ENCODE measurements at places on chromosomes 13 and 19.

DNA sequence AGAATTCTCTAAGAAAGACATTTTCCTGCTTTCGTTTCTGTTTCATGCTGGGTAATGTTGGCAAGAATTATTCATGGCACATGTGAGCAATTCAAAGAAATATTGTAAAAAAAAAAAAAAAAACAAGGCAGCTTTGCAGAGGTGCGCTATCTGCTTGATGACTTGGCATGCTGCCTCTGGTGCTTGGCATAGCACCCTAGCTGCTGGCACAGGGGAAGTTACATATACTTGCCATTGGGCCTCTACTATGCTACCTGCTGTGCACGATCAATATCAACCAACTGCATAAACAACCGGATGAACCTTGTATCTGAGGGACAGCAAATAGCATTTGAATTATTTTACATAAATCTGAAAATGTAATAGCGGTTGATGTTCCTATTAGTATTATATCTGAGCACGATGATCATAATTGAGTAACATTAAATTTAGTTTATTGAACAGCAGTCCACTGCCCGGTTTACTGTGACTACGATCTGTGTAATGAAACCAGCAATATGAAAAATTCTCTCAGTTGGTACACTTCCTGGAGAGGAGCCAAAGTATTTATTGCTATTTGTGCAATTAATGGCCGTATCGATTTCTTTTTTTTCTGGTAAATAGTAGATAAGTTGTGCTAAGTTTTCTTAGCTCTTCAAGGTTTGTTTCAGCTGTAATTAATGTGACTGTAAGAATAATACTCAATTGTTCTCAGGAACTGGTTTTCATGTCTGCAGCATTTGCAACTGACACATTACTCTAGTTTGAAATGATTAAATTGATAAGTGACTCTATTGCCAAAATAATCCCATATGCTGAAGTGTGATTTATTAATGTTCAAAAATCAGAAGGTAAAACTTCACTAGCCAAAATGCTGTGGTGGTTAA, 717.3 kb downstream of the DACH1 start:
- DNase-seq = no peak

DNA sequence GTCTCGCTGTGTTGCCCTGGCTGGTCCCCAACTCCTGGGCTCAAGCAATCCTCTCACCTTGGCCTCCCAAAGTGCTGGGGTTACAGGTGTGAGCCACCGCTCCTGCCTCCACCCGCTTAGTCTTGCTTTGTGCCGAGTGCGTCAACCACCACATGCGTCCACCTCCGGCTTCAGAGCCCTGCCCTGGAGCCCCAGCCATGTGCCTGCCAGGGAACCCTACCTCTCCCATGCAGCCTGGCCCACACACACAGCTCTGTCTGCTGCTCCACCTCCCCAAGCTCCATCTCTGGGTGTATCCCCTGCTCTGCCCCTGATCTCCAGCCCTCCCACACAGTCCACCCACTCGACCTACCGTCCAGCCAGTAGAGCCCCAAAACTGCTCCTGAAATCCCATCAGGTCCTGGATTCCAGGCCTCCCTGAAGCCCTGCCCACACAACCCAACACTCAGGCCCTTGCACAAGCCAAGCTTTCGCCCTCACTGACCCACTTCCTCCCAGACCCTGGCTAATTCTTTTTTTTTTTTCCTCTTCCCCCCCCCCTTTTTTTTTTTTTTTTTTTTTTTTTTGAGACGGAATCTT, 9.6 kb downstream of the CYP2F1 start:
- DNase-seq = no peak

- no peak for DNase-seq
Measured at GRCh38 chr19:1435378-1435989, 2.7 kb upstream of the RPS15 start.

DNA sequence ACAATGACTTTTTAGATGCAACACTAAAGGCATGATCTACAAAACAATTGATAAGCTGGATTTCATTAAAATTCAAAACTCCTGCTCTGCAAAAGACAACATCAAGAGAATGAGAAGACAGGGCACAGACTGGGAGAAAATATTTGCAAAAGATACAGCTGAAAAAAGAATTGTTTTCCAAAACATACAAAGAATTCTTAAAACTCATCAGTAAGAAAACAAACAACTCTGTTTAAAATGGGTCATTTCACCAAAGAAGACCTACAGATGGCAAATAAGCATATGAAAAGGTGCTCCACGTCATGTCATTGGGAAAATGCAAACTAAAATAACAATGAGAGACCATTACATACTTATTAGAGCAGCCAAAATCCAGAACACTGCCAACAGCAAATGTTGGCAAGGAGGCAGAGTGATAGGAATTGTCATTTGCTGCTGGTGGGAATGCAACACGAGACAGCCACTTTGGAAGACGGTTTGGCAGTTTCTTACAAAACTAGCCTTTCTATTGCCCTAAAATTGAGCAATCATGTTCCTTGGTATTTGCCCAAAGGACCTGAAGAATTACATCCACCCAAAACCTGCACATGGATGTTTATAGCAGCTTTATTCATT, 39.2 kb downstream of the FLT1 start:
- no peak for DNase-seq

DNA sequence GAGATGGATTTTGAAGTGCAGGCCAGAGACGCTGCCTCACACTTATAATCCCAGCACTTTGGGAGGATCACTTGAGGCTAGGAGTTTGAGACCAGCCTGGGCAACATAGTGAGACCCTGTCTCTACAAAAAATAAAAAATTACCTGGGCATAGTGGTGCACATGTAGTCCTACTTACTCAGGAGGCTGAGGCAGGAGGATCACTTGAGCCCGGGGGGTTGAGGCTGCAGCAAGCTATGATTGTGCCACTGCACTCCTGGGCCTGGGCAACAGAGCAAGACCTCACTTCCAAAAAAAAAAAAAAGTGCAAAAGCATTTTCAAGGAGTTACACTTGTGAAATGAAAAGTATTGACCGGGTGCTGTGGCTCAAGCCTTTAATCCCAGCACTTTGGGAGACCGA, 27.6 kb upstream of the FBXO17 start:
- no peak for DNase-seq

GRCh38 chr13:90329641-90330040, 1017.8 kb upstream of the MIR17HG start:
- no peak for DNase-seq

- no peak for DNase-seq
Measured at GRCh38 chr13:40384976-40385857, 281.2 kb downstream of the FOXO1 start.

- DNase-seq = no peak
Measured at GRCh38 chr19:1540365-1540925, 16.6 kb downstream of the PLK5 start.

DNA sequence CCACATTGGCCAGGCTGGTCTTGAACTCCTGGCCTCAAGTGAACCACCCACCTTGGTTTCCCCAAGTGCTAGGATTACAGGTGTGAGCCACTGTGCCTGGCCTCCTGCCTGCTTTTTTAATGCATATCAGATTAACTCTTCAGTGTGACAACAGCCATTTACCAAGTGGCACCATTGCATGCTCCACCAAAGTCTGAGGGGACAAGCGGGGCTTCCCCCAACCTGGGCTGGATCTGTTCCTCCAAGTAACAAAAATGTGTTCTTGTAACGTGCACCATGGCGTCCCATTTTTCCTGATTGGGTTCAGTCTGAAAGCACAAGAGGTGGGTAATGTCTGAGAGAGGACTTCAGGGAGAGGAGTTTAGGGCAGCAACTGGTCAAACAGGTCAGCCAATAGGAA, 77.8 kb downstream of the TEX29 start:
- no peak for DNase-seq

DNA sequence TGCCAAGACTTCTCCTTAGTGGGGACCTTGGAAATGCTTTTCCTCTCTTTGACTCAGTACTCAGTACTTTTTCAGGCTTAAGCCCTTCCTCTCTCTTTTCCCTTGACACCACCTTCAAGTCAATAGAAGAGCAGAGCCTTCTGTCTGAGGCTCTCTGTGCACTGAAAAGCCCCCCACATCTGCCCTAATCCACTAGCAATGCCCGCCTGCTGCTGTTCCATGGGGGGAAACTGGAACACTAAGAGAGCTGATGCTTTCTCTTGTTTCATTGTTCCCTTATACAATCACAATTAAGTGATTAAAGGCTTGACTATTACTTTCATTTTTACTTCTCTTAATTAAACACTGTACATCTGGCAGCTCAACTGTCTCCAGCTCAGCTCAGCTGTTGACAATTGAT, 254.5 kb downstream of the SLITRK6 start:
- DNase-seq = no peak

DNA sequence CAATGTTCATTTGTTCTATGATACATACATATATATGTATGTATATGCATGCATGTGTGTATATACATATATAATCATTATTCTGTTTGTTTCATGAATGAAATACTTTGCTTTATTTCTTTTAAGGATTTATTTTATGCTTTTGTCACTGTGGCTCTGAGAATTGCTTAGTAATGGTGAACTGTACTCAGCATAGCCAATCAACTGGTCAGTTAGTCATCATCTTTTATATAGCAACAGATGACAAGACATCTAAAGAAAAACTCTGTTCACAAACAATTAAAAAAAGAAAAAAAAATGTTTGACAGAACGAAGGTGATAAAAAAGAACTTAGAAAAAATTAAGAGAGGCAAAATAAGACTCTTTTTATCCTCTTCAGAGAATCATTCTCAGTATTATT, 1440.3 kb downstream of the PCDH9 start:
- no peak for DNase-seq

DNA sequence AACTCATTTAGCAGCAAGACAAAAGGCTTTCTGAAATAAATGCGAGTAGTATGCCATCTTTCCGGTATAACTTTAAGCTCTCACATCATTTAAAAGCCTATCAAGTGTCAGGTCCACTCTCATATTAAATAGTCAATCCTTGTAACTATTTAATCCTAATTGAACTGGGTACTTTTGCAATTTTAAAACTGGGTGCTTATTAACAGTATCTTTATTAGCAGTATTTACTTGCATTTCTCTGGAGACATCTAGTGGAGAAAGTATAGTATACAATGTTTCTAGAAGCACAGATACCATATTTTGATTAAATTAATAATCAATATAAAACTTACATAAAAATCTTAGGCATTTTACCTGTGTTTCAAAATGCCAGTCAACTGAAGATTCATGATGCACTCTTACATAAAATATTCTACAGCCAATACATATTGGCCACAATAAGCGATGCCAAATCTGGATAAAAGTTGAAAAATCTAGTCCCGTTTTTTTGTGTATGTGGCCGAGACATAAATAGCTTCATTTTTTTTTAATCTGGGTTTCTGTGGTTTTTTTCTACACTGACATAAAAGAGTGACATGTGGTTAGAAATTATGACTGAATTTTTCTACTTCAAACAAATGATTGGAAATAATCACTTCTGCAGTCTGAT, 4.3 kb upstream of the POSTN start:
- DNase-seq = no peak

DNA sequence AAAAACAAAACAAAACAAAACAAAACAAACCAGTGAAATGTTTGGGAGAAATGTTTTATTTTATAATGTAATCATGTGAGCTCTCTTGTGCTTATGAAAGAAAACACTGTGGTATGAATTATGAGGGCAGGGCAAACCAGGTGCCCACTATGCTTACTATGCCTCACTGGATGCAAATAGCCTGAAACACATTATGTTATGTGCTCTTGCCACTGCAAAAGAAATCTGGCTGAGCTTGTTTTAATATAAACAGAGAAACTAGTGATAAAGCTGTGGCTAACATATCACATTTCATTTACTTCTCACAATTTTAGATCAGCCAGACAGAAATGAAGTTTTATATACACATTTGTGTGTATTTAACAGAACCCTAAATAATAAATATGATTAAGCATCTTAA, 8.7 kb upstream of the NBEA start:
- no peak for DNase-seq

All from stimulated activated CD4-positive, alpha-beta T cell treated with anti-CD3 and anti-CD28 coated beads, Interleukin-12 subunit alpha, Interleukin-12 subunit beta, amount 100 ng/mL, for 4 hours (primary cell).